ENCODE measurements at places on chromosomes 11 and 22. TPM values are rescaled to one million over a fixed set of nuclear protein-coding genes. Genes with fewer than 3 reads are reported as not detected.

GRCh38 chr11:95371153-95371552, 140.2 kb upstream of the SESN3 start:
- no peak for DNase-seq

- DNase-seq, result no peak
Measured at GRCh38 chr22:30192427-30192826, 54.1 kb downstream of the LIF start.

DNA sequence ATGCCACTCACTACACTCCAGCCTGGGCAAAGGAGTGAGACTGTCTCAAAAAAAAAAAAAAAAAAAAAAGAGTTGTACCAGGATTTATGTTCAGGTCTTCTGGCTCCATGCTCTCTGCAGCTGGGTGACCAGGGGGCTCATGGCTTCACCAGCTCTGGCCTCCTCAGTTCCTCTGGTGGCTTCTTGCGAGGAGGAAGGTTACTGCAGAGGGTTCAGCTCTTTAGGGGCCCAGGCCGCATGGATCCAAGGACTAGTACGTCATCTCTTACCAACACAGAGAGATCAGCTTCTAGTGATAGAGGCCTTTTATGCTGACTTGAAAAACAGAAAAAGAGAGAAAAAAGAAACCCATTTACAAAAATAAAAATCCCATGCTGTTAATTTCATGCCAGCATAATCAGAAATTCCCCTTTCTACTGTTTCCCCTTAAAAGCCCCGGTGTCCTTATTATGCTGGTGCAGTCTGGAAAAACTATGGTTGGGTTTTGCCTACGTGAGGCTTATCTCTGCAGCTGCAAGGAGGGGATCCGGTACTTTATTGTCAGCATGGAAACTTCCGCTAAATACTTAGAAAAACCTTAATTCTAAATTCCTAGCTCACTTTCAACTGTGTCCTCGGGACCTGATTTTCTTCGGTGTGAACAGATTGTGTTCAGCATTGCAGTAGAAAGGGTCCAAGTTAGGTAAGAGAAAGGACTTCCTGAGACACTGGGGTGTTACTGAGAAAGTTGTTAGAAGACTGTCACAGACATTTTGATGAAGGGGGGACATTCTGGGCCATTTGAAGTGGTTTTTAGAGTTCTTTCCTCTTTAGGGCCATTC, 13.7 kb downstream of the ZBTB16 start:
- DNase-seq, result no peak

DNA sequence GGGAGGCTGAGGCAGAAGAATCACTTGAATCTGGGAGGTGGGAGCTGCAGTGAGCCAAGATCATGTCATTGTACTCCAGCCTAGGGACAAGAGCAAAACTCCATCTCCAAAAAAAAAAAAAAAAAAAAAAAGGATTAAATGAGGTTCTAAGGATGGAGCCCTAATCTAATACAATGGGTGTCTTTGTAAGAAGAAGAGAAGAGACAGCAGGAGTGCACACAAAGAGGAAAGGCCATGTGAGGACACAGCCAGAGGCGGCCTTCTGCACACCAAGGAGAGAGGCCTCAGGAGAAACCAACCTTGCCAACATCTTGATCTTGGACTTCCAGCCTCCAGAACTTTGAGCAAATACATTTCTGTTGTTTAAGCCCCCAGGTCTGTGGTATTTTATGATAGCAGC, 66.6 kb upstream of the CECR2 start:
- DNase-seq, result no peak

DNA sequence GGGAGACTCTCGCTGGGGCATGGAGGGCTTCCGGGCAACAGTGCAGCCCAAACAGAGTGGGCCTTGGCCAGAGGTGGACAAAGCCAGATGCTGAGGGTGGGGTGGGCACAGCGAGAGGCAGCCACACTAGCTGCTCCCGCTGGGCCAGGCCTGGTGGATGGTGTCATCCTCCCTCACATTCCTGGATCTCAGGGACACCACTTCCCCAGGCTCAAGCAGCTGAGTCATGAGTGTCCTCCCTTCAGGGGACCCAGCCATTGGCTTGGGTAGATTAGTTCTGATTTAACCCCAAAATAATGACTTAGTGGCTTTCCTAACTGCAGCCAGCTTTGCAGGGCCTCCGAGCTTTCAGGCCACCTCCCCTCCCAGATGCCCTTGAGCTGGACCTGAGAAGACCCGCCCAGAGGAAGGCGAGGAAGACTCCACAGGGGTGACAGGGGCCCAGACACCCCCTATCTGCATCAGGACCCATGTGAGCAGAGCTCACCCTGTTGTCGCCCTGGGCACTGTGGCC, 25.9 kb upstream of the WNT7B start:
- DNase-seq, result no peak

DNA sequence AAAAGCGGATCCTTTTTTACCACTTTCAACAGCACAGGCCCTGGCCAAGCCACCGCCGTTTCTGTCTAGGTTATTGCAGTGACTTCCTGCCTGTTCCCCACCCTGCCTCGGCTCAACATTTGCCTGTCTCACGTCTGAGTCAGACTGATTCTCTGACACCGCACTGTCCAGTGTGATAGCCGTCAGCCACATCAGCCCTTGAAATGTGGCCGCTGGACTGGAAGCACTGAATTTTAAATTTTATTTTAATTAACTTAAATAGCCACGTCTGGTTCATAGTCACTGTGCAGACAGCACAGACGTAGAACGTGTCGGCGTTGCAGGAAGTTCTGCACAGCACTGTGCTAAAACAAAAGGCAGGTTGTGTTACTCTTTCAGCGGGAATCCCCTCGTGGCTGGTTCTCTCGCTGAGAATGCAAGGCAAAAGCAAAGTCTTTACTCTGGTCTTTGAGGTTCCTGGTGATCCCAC, 56.3 kb upstream of the ADSL start:
- no peak for DNase-seq

- DNase-seq, result no peak
Measured at GRCh38 chr11:37907436-37908218, 1309.6 kb upstream of the RAG2 start.

DNA sequence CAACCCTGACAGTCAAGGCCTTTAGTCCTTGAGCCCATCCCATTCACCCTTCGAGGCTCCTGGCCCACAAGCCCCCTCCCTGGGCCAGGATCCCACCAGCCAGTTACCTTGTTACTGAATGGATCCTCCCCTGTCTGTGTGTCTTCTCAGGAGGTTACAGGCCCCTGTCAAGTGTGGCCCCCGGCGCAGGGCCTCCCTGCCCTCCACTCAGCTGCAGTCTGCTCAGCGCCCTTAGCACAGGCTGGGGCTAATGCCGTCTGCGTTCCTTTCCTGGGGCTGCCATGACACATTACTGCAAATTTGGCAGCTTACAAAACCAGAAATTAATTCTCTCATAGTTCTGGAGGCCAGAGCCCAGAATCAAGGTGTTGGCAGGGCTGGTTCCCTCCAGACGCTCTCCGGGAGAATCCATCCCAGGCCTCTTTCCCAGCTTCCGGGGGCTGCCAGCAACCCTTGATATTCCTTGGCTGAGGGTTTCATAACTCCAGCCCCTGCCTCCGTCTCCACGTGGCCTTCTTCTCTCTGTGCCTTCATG, 9.4 kb upstream of the SYT12 start:
- DNase-seq, result no peak

- DNase-seq, result no peak
Measured at GRCh38 chr22:46678785-46679700, 58.9 kb downstream of the GRAMD4 start.

- DNase-seq, result no peak
Measured at GRCh38 chr11:19675397-19675796, 37.2 kb upstream of the NAV2 start.

GRCh38 chr22:10778296-10778814, 4749.6 kb upstream of the OR11H1 start:
- DNase-seq, result no peak

GRCh38 chr22:38171927-38172831, 9.5 kb downstream of the PLA2G6 start:
- DNase-seq, result no peak

DNA sequence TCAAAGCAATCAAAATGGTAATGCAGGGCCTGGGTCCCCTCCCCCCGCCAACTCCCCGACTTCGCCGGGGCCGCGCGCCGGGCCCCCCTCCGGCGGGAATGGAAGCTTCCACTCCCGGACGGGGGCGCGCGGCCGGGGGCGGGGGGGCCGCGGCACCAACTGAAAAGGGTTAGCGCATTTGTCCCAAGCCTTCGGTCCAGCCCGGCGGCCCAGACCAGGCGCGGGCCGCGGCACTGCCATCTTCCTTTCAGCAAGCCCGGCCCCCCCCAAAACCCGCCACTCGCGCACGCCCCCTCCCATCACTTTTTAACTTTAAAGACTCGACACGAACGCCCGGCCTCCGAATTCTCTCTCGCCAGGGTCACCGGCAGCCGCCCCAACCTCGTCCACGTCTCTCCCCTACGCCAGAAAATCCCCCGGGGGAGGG, 2.8 kb downstream of the PHF21B start:
- no peak for DNase-seq

DNA sequence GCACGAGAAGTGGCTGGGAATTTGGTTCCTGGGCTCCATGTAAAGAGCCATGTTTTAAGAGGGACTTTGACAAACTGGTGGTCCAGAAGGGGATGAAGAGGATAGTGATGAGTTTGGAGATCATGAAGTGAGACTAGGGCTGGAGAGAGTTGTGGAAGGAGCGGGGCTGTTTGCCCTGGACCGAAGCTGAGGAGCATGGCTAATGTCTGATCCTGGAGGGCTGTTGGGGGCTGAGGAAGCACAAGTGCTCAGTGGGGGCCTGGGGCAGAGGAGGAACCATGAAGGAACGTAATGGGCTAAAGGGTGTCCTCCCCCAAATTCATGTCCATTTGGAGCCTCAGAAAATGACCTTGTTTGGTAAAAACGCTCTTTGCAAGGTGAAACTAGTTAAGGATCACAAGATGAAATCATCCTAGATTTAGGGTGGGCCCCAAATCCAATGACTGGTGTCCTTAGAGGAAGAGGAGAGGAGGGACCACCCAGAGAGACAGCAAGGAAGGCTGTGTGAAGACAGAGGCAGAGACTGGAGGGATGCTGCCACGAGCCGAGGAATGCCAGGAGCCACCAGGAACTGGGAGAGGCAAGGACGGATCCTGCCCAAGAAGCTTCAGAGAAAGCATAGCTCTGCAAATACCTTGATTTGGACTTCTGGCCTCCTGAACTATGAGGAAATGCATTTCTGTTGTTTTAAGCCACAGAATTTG, 107.3 kb upstream of the LMO1 start:
- no peak for DNase-seq

GRCh38 chr11:88169471-88169870, 5.8 kb downstream of the RAB38 start:
- DNase-seq, result no peak

DNA sequence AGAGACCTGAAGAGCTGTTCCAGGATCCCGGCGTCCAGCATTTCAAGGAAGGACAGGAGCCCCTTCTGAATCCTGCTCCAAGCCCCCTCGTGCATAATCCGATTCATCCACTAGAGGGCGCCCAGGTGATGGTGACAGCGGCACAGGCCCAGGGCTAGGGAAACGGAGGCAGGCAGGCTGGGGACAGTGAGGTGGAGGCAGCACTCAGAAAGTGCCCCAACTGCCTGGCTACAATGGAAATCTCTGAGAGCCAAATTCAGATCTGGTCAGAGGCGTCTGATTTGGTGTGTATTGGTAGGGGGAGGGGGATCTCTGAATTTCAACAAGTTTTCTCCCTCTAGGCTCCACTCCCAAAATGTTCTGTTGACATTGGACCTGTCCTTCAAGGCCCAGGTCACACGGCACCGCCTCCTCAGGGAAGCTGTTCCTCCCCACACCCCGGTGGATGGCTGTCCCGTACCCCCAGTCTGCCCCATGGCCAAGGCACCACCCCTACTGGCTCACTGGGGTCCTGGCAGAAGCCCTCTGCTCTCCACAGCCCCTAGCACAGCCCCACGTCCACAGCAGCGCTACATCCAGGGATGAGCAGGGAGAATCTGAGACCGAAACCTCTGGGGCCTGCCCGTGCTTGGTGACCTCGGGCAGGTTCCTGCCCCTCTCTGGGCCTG, 142.9 kb downstream of the CRYBB2 start:
- DNase-seq, result no peak

DNA sequence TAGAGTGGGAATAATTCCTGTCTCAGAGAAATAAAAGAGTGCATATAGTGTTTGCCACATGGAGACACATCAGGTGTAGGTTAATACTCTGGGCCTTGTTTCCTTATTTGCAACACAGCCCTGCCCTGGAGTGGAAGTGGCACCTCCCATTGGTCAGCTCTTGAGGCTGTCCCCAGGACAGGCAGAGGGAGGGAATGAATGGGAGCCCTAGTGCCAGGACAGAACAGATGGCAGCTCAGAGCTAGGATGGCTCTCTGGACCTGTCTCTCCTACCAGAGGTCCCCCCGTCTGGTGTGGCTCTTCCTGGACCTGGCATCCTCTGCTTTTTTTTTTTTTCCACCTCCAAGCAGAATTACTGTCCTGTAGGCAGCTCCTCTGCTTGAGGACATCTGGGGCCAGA, 35.6 kb downstream of the LIMK2 start:
- no peak for DNase-seq

DNA sequence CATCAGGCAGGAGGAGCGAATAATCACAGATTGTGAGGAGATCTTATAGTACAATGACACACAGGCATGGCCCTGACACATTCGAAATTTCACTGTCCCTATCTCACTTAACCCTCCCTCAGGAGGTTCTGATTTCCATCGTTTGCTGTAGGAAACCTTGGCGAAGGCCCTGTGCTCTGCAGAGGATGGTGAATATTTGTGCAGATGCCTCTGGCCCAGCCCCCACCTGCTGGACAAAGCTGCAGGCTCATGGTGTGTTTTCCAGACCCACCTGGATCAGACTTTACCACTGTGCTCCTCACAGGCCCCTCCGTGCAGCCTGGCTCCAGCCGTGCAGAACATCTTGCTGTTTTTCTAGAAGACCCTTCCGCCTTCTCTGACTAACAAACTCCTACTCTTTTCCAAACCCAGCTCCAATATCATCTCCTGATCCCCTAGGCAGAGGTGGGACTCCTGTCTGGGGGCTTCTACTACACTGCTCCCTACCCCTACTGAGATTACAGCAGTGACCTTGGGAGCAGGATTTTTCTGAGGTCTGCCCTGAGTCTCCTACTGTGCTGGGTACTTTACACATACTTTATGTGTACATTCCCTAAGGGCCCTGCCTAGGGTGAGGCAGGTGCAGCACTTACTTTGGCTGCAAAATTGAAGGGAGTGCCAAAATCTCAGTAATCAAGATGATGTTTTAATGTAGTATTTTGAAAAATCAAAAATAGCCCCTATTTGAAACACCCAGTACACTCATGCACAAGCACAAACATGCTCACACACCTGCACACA, 412.7 kb downstream of the SOX6 start:
- no peak for DNase-seq

DNA sequence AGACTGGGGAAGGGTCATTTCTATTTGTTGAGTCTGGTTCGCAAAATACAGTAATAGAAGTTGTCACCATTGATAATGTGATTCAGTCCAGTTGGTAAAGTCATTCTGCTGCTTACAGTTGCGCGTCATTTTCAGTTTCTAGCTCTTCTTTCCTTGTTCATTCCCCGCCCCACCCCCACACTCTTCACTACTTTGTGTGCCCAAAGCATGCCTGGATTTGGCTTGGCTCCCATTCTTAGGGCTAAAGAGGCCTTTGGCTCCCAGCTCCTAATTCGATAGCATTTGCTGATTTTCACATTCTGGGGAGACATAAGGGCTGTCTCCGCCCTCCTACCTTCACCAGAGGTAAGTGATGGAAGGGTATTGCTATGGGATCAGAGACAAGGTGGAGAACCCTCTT, 43.0 kb downstream of the CECR2 start:
- no peak for DNase-seq

GGT1 gene
- polyA plus RNA-seq, result 59.1 TPM

MAPK8IP1 gene
- polyA plus RNA-seq, result 11.5 TPM

CAT gene
- polyA plus RNA-seq, result 162 TPM

ADM2 gene
- polyA plus RNA-seq, result 3.8 TPM

TMEM121B gene
- polyA plus RNA-seq, result 0.97 TPM

VPREB3 gene
- 1.1 TPM for polyA plus RNA-seq

USP2 gene
- polyA plus RNA-seq, result 7.4 TPM

OR56A4 gene
- not detected for polyA plus RNA-seq

MIOX gene
- 15.4 TPM for polyA plus RNA-seq

GLYATL1 gene
- 192 TPM for polyA plus RNA-seq
